ENCODE measurements at places on chromosomes 7 and 10. TPM values are rescaled to one million over a fixed set of nuclear protein-coding genes. Genes with fewer than 3 reads are reported as not detected.

- H3K4me1 ChIP-seq = peaks cover 2% of the 10 kb centered on the region
- DNase-seq = no peak
- H3K4me3 ChIP-seq = no peak overlapping the region
- no peak overlapping the region for H3K27ac ChIP-seq
Measured at GRCh38 chr7:111242141-111242755, 151.3 kb downstream of the LRRN3 start.

The HOXA11 gene
- not detected for total RNA-seq

DNA sequence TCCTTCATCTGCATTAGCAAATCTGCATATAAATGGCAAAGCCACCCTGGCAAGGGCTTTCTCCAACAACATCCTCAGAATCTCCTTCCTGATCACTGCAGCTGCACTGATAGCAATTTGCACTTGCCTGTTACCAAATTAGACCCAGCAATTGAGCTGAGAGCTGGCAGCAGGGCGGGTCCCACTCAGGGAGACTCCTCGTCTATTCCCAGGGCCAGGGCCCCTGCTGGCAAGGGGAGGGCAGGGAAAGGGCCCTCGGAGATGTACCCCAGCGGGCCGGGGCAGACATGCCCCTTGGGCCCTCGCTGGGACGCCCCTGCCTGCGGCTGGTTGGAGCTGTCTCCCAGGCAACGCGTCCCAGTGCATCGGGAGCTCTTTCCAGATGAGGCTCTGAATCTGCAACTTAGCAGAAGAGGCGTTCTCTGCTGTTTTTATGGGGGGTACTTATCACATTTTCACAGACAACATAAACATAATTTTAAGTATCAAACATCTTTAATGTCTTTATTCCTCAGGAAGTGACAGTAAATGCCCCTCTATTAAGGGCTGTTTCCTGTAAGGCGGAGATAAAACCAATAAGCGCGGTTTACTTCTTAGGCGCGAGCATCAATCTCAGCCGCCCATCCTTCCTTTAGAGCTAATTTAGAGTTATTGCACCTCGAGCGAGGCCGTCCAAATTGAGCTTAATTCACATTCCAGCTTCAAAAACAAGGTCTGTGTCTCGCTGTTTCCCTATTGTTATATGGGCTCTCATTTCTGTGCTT, 249.0 kb upstream of the PPP2R2D start:
- no peak for DNase-seq
- H3K4me3 ChIP-seq = no peak overlapping the region
- H3K36me3 ChIP-seq = no peaks in the 10 kb centered on the region
- no peaks in the 10 kb centered on the region for H3K4me1 ChIP-seq

GRCh38 chr10:22649390-22649841, 65.0 kb downstream of the PIP4K2A start:
- H3K4me3 ChIP-seq = no peak overlapping the region
- DNase-seq = no peak
- no peak overlapping the region for H3K27ac ChIP-seq
- no peaks in the 10 kb centered on the region for H3K27me3 ChIP-seq
- no peaks in the 10 kb centered on the region for H3K36me3 ChIP-seq

GRCh38 chr7:97039374-97040065, 14.9 kb upstream of the DLX5 start:
- no peak overlapping the region for H3K27ac ChIP-seq
- H3K27me3 ChIP-seq = no peaks in the 10 kb centered on the region
- H3K36me3 ChIP-seq = no peaks in the 10 kb centered on the region
- no peaks in the 10 kb centered on the region for H3K4me1 ChIP-seq
- H3K4me3 ChIP-seq = no peak overlapping the region

DNA sequence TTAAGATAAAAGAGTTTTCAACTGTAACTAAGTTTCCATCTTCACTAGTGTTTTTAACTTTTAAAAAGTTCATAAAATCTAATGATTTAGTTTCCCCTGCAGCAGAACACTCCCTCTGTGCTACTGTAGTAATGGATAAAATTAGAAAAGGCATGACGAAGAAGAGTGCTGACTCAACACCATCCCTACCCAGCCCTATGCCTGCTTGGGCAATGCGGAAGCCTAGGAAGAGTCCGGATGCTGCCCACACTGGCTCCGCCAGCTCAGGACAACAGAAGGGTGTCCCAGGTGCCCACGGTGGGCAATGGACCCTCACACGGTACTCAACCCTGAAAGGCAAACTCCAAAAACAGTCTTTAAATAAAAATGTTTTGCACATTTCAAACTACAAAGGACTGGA, 118.2 kb downstream of the LARP4B start:
- no peaks in the 10 kb centered on the region for H3K27me3 ChIP-seq
- peaks cover 4% of the 10 kb centered on the region for H3K4me1 ChIP-seq
- peaks cover 28% of the 10 kb centered on the region for H3K36me3 ChIP-seq
- H3K27ac ChIP-seq = no peak overlapping the region
- no peak for DNase-seq

DNA sequence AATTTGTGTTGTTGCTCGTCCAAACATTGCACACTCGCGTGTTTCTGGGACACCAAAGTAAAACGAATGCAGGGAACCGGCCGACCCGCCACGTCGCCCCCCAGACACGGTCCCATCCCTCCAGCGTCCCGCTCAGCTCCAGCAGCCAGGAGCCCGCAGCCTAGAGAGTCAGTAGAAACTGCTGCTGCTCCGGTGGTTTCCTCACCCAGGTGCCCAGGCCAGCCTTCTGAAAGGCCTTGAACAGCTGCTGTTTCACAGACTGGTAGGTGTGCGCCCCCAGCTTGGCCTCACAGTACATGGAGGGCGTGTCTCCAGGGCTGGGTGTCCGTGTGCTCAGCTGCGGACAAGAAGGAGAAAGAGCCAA, 126.8 kb downstream of the WDR37 start:
- H3K4me1 ChIP-seq = no peaks in the 10 kb centered on the region
- DNase-seq = no peak
- H3K27me3 ChIP-seq = no peaks in the 10 kb centered on the region

GRCh38 chr7:22302193-22302592, 54.8 kb downstream of the RAPGEF5 start:
- H3K36me3 ChIP-seq = no peaks in the 10 kb centered on the region
- H3K4me1 ChIP-seq = no peaks in the 10 kb centered on the region
- no peak overlapping the region for H3K27ac ChIP-seq
- no peak overlapping the region for H3K4me3 ChIP-seq

Measured in fibroblast of lung (primary cell).